ENCODE measurements at places on chromosomes 12 and 14.

- no peak for DNase-seq
These were observed 14.7 kb upstream of the SLC25A3 start for GRCh38 chr12:98578821-98579220.

DNA sequence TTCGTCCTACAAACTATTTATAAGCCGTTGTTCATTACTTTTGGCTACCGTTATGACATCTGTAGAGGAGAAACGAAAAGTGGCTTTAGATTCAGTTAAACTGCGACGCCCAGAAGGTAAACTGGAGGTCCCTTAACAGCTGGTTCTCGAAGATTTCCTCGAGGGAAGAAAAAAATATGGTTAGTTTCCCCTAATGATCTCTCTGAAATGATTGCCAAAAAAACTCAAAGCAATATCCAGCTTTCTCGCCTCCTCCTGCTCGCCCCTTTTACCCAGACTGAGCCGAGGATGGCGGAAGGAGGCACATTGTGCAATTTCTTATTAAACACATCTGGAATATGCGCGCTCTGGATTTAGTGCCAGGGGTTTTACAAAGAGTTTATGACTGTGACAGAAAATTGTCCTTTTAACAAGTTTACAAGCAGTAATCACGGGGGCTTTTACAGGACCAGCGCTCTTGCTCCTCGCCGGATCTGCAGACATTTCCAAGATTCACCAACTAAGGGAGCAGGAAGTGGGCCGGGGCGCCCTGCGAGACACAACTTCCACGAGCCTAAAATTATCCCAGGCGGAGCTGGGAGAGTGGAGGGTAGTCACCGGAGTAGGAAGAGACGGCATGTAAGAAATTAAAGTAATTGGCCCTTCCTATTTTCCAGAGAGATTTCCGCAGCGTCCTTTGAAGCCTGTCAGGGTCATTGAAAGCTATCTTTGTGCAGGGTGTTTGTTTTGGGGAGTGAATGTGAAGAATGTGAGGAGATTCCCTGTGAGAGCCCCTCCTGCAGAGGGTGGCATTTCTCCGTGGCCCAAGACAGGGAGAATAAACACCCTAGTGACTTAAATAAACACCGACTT lies 5.6 kb downstream of the SIX1 start:
- no peak for DNase-seq

DNA sequence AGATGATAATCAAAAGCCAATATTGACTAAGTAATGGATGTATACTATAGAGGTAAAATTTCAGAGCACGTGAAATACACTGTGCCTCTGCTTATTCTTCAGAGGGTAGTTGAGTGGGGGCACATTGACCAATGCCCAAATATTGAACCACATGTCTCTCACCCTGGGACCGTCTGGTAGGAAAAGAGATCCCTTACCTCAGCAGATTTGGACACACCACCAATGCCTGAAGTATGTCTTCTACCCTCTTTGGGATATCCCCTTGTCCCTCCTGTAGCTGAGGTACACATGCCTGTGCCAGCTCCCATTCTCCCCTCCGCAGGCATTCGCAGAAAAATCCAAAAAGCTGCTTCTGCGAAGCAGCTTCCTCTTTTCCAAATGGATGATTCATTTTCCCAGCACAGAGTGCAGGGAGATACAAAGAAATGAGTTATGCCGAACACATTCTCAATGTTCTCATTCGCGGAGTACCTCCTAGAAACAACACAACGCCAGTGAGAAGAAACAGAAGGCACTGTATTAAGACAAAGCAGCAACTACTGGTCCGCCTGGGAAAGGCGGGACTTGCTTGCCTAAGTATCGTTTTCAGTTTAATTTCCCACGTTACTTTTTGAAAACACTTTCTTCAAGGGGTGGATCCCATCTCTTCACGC lies 691 bp downstream of the ZFYVE26 start:
- DNase-seq: no peak

DNA sequence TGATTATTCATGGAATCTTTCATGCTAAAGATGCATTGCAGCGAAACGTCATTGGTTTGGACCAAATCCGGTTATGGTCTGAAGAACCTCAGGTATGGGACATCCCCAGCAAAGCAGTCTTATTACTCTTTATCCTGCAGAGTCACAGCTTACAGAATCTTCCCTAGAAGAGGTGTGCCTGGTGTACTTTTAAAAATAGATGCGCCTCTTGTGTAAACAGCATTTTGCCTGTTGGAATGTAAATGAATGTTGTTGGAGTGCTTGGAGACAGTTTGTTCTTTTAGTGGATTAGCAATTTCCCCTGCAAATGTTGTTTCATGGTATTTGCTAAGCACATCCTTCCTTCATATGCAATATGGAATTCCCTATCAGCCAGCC lies 242.5 kb downstream of the ZFP36L1 start:
- DNase-seq: no peak

DNA sequence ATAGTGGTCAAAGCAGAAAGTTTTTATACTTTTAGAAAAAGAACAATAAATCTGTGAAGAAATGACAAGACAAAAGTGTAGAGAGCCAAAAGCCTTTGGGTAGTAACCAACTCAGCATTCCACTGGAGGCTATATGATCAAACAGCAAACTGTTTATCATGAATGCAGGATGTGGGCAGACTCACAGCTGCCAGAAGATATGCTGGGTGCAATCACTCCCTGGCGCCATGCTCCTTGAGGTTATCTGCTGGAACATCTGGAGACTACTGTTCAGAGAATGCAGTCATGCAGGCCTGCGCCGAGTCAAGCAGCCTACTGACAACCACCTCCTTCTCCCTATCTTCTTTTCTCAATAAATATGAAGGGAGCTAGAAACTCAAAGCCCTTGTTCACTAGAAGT lies 49.0 kb upstream of the SLC8A3 start:
- no peak for DNase-seq

DNA sequence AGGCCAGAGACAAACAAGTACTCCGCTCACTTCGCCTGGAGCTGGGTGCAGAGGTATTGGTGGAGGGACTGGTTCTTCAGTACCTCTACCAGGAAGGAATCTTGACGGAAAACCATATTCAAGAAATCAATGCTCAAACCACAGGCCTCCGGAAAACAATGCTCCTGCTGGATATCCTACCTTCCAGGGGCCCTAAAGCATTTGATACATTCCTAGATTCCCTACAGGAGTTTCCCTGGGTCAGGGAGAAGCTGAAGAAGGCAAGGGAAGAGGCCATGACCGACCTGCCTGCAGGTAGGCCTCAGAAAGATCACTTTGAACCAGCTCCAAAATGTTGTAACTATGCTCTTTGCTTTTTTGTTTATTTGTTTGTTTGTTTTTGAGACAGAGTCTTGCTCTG lies 1.6 kb downstream of the CRADD start:
- DNase-seq: no peak

- no peak for DNase-seq
These were observed 10.6 kb downstream of the SIX4 start for GRCh38 chr14:60713513-60713912.

DNA sequence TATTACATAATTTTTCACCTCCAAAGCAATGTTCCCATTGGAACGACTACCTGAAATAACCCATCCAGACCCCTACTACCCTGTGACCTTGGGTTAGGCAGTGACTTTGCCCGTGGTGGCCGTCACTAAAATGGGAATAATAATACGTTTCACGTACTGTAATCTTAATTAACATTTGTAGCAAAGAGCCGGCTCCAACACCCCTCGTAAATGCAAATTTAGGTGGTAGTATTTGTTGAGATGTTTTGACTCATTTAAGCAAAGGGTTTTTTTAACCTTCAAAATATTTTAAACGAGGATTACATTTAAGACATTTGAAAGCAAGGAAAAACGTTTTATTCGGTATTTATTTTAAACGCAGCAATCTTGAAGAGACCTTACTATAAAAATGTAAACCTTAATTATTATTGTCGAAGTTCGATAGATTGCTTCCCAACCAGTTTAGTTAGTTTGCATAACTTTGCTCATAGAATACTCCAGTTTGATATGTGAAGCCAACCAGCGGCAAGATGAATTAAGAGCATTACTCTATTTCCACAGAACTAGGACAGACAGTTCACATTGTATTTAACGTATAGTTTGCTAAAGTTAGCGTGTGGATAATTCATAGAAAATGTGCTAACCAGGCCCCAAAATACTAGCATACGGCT lies 1.4 kb upstream of the ARID2 start:
- DNase-seq: no peak

DNA sequence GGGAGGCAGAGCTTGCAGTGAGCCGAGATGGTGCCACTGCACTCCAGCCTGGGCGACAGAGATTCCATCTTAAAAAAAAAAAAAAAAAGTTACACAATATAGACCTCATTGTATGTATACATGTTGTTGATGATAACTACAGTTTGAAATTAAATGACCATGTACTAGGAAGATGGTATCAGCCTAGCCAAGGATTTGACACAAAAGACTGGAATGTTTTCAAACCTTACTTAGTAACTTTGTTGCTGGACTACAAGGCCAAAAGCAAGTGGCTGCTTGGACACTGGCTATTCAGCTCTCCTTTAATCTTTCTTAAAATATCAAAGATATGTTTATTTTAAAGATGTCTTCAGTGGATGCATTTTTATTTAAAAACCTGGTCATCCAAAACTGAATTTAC lies 18.9 kb upstream of the NUDT4 start:
- no peak for DNase-seq

- DNase-seq: peak; percentile 57
These were observed 3.1 kb upstream of the TNS2 start for GRCh38 chr12:53046655-53047220.

DNA sequence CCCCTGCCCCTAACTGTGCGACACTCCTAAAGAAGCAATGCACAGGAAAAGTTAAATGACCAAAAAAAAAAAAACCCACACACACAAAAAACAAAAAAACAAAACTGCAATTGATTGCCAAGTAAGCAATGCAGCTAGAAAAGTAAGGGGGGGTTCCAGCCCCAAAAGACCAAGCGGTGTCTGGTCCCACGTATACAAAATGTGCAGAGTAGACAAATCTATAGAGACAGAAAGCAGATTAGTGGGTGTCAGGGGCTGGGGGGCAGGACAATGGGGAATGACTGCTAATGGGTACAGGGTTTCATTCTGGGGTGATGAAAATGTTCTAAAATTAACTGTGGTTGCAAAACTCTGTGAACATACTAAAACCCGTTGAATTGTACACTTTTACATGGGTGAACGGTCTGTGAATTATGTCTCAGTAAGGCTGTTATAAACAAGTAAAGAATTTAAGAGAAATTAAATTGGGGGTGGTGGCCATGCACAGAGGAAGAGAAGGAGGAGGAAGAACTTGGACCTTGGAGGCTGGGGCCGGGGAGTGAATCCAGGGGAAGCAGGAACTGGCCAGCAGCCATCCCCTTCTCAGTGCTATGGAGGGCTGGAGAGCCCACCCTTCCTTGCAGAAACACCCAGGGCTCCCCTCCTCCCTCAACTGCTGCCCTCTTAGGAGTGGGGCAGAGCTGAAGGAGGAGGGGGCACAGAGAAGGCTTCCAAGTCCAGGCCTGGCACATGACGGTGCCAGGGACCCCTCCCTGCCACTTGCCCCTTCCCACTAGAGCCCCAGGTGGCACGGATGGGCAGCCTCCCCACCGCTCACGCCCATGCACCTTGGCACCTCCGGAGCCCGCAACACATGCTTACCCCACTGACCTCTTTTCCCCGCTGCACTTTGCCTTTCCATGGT lies 45.4 kb downstream of the KDM2B start:
- no peak for DNase-seq

Data from T-helper 2 cell (primary cell).